ENCODE measurements at places on chromosomes 2 and 18.

DNA sequence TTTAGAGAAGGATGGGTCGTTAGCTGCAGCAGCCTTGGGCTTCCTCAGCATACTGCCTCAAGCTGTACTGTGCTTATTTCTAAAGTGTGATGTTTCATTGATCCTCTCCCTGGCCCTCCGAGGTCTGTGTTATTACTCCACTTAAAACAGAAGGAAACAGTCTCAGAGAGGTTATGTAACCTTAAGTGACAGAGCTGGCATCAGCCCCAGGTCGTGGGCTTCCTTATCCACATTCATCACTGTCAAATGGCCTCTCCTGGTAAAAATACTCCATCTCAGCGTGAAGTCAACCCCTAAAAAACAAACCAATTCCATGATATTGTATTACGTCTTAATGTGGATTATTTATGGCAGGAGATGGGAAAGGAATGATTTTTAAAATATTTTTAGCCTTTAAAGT is 153.3 kb upstream of the NOSTRIN start:
- H3K4me1 ChIP-seq: peaks cover 9% of the 10 kb centered on the region
- no peak overlapping the region for H3K27ac ChIP-seq
- H3K36me3 ChIP-seq: no peaks in the 10 kb centered on the region
- no peak overlapping the region for H3K4me3 ChIP-seq
- H3K27me3 ChIP-seq: no peaks in the 10 kb centered on the region

DNA sequence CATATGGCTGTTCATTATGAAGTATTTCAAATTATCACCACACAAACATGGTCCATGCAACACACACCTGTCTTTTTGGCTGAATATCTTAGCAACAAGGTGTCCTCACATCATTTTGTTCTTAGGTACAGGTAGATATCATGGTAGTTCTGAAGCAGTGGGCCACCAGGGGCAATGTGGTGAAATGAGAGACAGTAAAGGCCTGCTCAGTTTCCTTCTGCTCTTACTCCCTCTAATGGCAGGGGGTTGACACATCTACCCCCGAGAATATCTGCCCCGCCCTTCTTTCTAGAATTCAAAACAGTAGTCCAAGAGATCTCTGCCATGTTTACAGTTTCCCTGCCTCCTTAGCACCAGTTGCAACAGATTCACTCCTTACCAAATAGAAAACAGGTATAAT is 147.0 kb upstream of the KLHL14 start:
- H3K4me3 ChIP-seq: no peak overlapping the region
- H3K4me1 ChIP-seq: no peaks in the 10 kb centered on the region
- no peak overlapping the region for H3K27ac ChIP-seq
- H3K36me3 ChIP-seq: no peaks in the 10 kb centered on the region
- no peak for DNase-seq
- H3K27me3 ChIP-seq: no peaks in the 10 kb centered on the region

GRCh38 chr18:3114026-3114425 is 101.1 kb upstream of the LPIN2 start:
- H3K4me1 ChIP-seq: peaks cover 5% of the 10 kb centered on the region
- H3K27ac ChIP-seq: no peak overlapping the region
- DNase-seq: no peak
- H3K4me3 ChIP-seq: no peak overlapping the region

DNA sequence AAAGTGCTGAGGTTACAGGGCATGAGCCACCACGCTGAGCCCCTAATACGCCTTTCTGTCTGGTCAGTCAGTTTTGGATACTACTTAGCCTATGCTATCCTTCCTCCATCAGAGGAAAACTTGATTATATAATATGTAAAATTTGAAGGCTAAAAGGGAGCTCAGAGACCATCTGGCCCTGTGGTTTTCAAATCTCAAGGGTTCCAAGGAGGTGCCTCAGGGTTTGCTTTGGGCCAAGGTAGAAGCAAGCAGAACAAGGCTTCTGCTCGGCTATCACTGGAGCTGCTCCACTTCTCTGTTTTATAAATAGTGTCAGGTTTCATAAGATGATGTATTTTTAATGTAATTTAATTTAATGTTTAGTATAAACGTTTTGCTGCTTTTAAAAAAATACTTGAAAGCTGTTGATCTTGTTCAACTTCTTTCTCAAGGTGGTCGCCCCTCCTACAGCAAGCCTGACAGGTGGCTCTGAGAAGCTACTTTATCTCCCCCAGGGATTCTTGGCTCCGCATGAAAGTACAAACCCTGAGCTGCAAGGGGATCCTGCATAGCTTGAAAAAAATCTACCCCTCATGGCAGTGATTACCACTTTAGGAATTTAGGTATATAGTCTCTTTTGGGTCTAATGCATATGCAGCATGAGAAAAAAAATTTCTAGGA is 290.3 kb downstream of the CNTNAP5 start:
- H3K36me3 ChIP-seq: no peaks in the 10 kb centered on the region
- no peak for DNase-seq
- no peak overlapping the region for H3K27ac ChIP-seq

DNA sequence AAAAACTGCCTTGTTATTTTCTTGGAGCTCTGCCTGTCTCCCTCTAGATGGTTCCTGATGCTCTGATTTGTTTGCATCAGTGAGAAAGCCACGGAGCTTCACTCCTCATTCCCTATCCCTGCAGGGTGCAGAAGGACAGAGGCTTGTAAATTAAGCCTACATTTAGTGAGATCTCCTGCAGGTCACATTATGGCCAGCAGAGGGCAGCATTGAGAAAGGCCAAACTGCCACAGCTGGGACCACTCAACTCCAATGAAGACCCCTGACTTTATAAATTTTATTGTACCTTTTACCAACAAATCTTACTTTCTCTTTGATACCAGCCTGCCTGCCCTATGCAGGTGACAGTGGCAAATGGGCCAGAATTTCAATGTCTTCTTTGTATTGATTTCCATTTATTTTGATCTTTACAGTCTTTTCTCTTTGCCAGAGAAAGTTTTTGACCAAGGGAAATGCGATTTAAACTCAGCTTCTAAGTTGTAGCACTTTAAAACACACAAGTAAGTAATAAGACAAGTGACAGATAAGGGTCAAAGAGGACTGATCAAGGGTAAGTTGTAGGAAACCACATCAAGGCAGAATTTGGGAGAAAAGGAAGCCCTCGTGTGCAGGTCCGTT is 1029.1 kb upstream of the KLHL29 start:
- no peaks in the 10 kb centered on the region for H3K36me3 ChIP-seq
- no peak overlapping the region for H3K27ac ChIP-seq
- no peak overlapping the region for H3K4me3 ChIP-seq

GRCh38 chr18:79481046-79481790 is 85.5 kb downstream of the NFATC1 start:
- H3K4me3 ChIP-seq: no peak overlapping the region
- H3K27ac ChIP-seq: no peak overlapping the region
- H3K27me3 ChIP-seq: no peaks in the 10 kb centered on the region
- peaks cover 20% of the 10 kb centered on the region for H3K4me1 ChIP-seq
- H3K36me3 ChIP-seq: peaks cover 11% of the 10 kb centered on the region

- DNase-seq: no peak
- no peaks in the 10 kb centered on the region for H3K36me3 ChIP-seq
- H3K4me3 ChIP-seq: no peak overlapping the region
- no peak overlapping the region for H3K27ac ChIP-seq
- H3K27me3 ChIP-seq: no peaks in the 10 kb centered on the region
Measured at GRCh38 chr2:147763861-147764260, 81.0 kb upstream of the ACVR2A start.

GRCh38 chr2:172861656-172862476 is 126.2 kb downstream of the RAPGEF4 start:
- no peaks in the 10 kb centered on the region for H3K36me3 ChIP-seq
- no peak overlapping the region for H3K27ac ChIP-seq
- no peak for DNase-seq
- peaks cover 14% of the 10 kb centered on the region for H3K4me1 ChIP-seq

- H3K4me3 ChIP-seq: no peak overlapping the region
- no peak for DNase-seq
- no peaks in the 10 kb centered on the region for H3K27me3 ChIP-seq
- no peaks in the 10 kb centered on the region for H3K36me3 ChIP-seq
- no peak overlapping the region for H3K27ac ChIP-seq
- peaks cover 28% of the 10 kb centered on the region for H3K4me1 ChIP-seq
Measured at GRCh38 chr2:70510313-70510712, 43.3 kb downstream of the TGFA start.

GRCh38 chr2:37575780-37576179 is 95.7 kb downstream of the CDC42EP3 start:
- H3K27me3 ChIP-seq: no peaks in the 10 kb centered on the region
- H3K4me3 ChIP-seq: no peak overlapping the region
- H3K4me1 ChIP-seq: no peaks in the 10 kb centered on the region
- no peak for DNase-seq
- no peaks in the 10 kb centered on the region for H3K36me3 ChIP-seq
- no peak overlapping the region for H3K27ac ChIP-seq

DNA sequence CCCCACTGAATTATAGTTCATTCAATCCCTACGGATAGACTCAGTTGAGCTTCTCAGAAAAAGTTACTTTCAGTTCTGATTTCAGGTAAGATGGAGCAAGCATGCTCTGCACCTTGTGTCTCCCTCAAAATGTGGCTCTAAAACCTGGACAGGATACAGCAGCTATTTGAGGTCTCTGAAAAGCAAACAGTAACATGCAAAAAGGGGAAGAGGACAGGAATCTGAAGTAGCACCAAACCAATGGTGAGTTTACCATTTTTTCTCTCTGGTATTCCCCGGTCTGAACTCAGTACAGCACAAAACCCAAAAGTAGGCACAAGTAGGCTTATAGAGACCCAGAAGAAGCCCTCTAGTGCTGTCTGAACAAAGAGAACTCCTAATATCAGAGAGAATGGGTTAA is 34.1 kb downstream of the LANCL1 start:
- H3K27ac ChIP-seq: no peak overlapping the region
- H3K4me3 ChIP-seq: no peak overlapping the region
- H3K36me3 ChIP-seq: peaks cover 49% of the 10 kb centered on the region
- no peaks in the 10 kb centered on the region for H3K4me1 ChIP-seq
- DNase-seq: no peak

DNA sequence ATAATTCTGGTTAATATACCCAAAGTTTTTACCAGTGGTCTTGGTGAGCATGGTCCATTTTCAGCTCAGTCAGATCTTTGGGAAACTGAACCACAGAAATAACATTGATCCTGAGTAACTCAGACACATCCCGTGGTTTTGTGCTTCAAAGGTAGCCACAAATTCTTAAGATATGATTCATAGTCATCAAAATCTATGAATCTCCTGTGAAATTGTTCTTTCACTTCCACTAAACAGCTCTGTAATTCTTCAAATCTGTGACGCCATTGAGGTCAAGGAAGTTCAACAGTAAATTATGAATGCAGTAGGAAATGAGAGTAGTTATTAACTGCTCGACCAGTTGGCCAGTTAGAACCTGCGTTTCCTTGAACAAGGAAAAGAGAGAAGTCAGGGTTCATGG is 147.3 kb downstream of the IRS1 start:
- H3K36me3 ChIP-seq: no peaks in the 10 kb centered on the region
- no peaks in the 10 kb centered on the region for H3K27me3 ChIP-seq
- peaks cover 13% of the 10 kb centered on the region for H3K4me1 ChIP-seq
- no peak overlapping the region for H3K4me3 ChIP-seq
- DNase-seq: no peak
- H3K27ac ChIP-seq: no peak overlapping the region

DNA sequence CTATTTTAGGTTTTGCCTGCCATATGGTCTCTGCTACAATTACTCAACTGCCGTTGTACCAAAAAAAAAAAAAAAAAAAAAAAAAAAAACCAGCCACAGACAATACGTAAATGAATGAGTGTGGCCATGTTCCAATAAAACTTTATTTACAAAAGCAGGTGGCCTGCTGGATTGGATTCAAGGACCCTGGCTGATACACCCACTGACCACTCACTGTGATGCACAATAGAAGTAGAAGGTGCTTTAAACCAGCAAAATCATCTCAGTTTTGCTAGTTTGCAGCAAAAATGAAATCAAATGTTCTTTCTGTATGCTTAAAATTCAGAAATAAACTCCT is 137.4 kb downstream of the AKAIN1 start:
- H3K4me3 ChIP-seq: no peak overlapping the region
- H3K4me1 ChIP-seq: peaks cover 3% of the 10 kb centered on the region
- no peaks in the 10 kb centered on the region for H3K36me3 ChIP-seq
- no peaks in the 10 kb centered on the region for H3K27me3 ChIP-seq

DNA sequence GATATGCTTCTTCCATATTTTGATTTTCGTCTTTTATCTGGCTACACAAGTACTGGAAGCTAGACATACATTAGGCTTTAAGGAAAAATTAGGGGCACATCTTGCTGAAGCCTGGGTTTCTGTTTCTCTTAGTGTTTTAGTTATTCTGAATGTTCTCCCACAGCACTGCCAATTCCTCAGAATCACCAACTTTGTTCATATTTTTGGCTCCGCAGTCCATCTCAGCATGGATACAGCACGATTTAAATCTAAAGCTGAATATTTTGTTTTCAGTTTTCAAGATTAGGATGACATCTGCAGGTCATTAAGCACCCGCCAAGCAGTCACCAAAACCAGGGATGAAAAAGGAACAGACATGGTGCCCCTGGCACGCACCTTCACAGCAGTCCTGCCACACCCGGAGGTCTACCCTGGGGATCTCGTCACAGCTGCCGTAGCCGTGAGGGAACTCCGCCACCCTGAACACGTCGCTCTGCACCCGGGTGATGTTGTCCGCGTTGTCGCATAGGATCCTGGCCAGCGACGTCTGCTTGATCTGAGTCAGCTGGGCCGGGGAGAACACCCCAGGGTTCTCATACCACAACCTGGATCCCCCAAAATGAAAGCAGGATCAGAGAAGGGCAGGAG is 101.2 kb downstream of the PXDN start:
- H3K27me3 ChIP-seq: no peaks in the 10 kb centered on the region
- no peak for DNase-seq
- no peaks in the 10 kb centered on the region for H3K4me1 ChIP-seq
- H3K4me3 ChIP-seq: no peak overlapping the region

- H3K4me1 ChIP-seq: peaks cover 8% of the 10 kb centered on the region
- no peak for DNase-seq
- no peak overlapping the region for H3K4me3 ChIP-seq
Measured at GRCh38 chr2:42186366-42186765, 17.2 kb downstream of the EML4 start.

Data from suprapubic skin (tissue), 4 donors.